ENCODE measurements at places on chromosomes 7 and 10.
A peak's percentile ranks its signal among the peaks of the same experiment; 100 is the strongest.

- peak; percentile 50 for DNase-seq
Measured at GRCh38 chr10:119206603-119207365, 587 bp upstream of the GRK5 start.

DNA sequence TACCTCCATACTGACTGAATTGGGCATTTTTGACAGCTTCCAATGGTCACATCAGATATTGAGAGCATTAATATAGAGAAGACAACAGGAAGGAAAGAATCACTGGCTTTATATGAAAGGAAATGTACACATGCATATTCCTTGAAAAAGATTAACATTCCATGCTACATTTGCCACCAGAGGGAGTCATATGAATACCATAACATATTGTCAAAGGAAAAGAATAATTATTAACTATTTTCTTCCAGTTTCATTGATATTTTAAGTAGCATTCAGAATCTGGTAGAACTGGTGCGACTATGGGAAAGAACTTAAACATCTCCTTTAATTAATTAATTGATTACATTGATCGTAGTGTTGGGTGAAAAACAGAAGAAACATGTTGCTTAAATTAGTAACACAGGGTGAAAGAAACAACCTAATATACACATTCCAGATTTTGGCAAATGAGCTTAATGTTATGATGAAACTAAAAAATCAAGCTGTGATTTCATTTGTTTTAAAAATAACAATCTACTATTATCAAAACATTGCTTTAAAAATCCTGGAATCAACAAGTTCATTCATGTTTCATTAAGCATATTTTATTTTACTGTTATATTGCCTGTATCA is 71.5 kb downstream of the GPR85 start:
- no peak for DNase-seq

GRCh38 chr10:109215291-109216075 is 707.8 kb downstream of the XPNPEP1 start:
- DNase-seq = no peak

DNA sequence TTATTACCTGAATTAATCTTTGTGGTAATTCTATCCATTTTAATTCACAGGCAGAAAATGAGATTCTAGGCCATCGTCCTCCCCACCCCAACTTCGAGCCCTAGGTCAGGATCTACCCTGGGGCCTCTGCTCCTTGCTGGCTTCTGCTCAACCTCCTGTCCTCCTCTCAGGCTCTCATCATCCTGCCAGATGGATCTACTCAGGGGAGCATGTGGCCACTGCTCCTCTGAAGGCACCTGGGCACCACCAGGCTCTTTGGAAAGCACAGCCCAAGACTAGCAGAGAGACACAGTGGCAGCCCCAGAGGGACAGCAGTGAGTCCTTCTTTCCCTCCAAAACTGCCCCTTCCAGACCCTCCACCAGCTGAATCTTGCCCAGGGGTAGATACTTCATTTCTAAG is 248.2 kb downstream of the TCERG1L start:
- DNase-seq = no peak

DNA sequence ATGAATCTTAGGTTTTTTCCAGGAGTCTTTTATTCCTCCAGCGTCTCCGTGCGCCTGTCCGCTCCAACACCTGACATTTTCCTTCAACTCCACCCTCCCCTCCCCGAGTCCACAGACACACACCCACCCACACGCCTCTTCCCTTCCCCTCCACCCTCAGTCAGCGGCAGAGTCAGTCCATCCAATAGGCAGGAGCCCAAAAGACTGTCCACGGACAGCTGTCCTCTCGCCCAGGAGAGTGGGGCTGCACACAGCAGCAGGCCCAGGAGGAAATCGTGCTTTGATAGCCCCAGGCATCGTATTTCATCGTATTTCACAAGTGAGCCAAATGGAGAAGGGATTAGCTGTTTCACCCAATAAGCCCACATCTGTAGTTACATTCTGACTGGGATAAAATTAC is 285.1 kb downstream of the ZEB1 start:
- DNase-seq = no peak

DNA sequence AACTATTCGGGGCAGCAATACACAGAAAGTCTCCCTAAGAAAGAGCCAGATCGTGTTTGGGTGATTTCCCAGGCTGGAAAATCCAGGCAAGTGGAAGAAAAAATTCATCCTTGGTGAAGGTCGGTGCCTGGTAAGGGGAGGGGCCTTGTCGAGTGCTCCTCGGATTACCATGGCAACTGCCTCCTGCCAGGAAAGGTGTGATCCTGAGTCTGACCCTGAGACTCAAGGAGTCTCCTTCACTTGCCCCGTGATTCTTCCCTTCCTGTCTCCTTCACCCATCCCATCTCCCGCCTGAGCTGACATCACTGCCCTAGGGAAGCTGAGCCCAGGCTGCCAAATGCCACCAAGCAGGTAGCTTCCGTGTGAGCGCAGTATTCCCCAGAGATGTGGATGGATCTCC is 112.2 kb downstream of the MYL10 start:
- no peak for DNase-seq

DNA sequence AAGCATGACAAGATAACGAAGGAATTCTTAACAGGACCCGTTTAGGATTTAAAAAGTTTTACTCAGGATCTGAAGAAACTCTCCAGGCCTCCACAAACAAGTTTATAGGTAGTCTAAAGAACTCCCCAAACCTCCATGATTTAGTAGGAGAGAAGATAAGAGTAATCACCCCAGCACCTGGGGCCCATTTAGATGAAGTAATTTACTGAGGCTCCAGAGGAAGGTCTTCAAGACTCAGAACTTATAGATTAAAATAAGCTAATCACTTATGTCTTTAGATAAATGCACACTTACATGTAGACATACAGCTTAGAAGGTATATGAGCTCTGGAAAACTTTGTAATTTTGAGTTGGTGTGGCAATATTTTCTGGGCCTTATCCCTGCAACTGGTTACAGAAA is 123.8 kb downstream of the HBP1 start:
- DNase-seq = no peak

All from stimulated activated CD8-positive, alpha-beta memory T cell treated with anti-CD3 and anti-CD28 coated beads, Interleukin-7, amount 100 ng/mL, for 48 hours (primary cell).